H7 (cell line): ENCODE measurements at places on chromosomes 5 and 9. TPM values are rescaled to one million over a fixed set of nuclear protein-coding genes. Genes with fewer than 3 reads are reported as not detected.

- DNase-seq: no peak
Observed at GRCh38 chr5:87120518-87121303, 147.0 kb upstream of the RASA1 start.

DNA sequence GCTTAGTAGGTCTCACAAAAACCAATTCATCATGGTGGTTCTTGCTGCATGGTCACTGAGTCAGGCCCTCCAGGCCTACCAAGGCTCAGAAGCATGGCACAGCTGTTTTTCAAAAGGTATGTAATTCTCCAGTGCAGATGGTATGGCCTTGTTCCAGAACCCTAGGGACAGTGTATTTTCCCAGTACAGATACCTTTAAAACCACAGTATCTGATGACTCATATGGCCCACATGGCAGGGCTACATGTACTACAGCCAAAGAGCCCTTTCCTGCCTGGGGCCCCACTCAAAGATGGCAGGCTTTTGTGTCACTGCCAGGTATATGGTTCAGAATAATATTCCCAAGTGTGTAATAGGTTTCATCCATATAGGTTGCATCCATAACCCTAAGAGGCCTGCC, 16.5 kb downstream of the CSF2 start:
- no peak for DNase-seq

- DNase-seq: peak; percentile 11
Observed at GRCh38 chr5:106417163-106417562, 1253.6 kb downstream of the EFNA5 start.

F2RL1 gene
- 40.7 and 56.0 TPM in 2 replicates for total RNA-seq

GRCh38 chr9:126421567-126422428, 95.2 kb downstream of the MVB12B start:
- DNase-seq: peak; percentile 72

GPR151 gene
- total RNA-seq: 0.07 TPM in 1 of 2 replicates, not detected in the other

- DNase-seq: peak; percentile 30
Observed at GRCh38 chr9:70924895-70925547, 196.4 kb downstream of the TRPM3 start.

DNA sequence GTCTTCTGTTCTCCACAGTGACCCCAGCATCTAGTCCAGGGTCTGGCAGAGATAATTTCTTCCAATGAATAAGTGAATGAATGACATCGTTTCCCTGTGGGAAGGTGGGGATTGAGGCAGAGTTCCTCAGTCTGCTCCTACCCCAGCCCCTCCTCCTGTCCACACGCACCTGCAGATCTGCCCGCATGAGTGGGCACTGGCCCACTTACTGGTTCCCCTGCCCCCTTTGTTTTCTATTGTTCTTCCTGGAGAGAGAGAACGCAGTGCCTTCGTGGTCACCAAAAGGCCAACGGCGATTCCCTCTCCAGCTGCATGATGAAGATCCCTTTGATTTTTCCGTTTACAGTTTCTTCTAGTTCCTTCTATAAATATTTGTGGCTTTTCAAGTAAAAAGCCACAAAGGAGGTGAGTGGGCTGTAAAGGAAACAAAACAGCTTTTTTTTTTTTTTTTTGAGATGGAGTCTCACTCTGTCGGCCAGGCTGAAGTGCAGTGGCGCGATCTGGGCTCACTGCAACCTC, 5.8 kb upstream of the FPGS start:
- no peak for DNase-seq

DNA sequence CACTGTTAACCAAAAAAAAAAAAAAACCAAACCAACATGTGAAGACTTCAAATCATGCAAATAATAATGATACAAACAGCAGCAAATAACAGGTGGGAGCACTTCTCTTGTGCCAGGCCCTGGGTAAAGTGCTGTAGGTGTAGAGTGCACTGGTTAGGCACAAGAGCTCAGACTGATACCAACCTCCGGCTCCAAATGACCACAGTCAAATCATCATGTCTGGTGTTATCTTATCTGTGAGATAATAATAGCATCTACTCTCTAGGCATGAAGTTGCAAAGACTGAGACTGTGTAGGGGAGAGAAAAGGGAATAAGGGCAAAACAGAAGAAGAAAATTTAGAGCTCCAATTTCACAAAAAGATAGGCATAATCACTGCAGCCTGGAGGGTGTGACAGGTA, 159.5 kb downstream of the ARL15 start:
- no peak for DNase-seq

- DNase-seq: no peak
Observed at GRCh38 chr5:112388739-112389138, 30.3 kb downstream of the EPB41L4A start.

DNA sequence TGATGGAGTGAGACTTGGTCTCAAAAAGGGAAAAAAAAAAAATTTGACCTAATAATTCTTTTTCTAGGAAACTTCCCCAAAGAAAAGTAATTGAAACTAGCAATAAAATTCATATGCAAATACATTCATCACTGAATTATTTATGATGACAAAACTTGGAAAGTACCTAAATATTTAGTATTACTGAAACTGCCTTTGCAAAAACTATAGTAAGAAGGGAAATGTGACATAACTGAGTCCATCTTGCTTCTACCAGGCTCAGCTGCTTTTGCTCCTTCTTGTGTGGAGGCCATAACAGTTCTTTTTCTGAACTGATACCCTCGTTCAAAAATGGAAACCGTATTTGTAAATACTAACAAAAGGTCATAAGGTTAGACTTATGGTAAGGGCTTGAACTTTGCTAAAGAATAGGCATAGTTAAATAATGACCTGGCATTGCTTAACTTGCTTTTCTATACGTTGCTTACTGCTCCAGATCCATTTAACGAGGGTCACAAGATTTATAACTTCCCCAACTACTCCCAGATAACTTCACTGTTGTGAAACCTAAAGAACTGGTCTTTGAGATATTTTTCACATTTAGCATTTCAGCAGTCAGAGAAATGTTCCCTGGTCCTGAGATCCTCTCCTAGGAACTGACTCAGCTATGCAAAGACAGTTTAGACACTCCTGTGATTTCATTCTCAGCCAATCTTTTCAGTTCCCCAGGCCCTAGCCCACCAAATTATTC, 68.4 kb downstream of the CFAP95 start:
- no peak for DNase-seq

DNA sequence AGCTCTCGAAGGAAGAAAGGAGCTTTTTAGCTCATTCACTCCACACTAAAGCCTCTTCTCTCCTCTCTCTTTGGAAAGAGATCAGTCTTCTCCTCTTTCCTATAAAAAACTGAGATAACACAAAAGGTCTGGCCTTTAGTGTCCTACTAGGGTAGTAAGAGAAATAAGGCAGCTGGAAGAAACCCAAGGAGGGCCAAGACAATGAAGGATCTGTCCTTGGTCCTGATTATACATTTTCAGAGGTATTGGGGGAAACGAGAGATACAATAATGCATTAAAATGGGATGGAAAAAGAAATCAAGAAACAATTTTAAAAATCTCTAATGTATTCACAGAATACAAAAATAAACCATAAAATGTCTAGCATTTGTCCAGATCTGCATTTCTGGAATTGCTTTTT, 184.0 kb downstream of the SLF1 start:
- peak; percentile 35 for DNase-seq

GRCh38 chr5:159899067-159900049, 16.9 kb upstream of the ADRA1B start:
- no peak for DNase-seq

- DNase-seq: no peak
Observed at GRCh38 chr5:109479260-109479860, 69.6 kb upstream of the PJA2 start.

- no peak for DNase-seq
Observed at GRCh38 chr9:4837261-4838188, 44.8 kb downstream of the RCL1 start.

NREP gene
- total RNA-seq: 199 and 208 TPM in 2 replicates

GRCh38 chr5:98913911-98914310, 14.9 kb downstream of the CHD1 start:
- no peak for DNase-seq

DNA sequence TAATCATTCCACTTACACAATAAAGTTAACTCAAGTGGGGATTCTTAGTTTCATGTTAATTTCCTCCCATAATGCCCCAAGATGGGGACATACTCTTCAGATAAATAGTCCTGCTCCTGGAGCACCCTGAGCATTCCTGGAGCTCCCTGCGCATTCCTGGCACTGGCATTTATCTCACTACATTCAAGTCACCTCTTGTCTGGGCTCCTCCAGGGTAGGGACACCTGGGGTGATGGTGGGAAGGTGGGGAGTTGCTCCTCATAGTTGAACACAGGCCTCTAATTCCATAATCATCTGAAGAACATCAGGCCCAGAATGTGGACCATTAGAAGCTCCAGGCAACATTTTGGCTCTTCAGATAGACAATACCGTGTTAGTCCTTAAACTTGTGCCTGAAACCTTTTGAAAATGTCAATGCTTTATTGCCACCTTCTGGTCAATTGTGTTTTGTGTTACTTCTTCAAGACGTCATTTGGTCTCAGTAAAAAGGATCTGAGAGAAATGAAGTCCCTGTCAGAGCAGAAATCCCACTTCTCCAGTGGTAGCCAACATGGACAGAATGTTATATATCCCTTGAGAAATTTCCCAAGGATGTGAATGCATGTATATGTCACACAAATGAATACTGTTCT, 14.2 kb upstream of the AGGF1 start:
- DNase-seq: no peak

PCDHGB5 gene
- total RNA-seq: not detected in 2 replicates

MEGF10 gene
- 12.4 and 18.6 TPM in 2 replicates for total RNA-seq

DNA sequence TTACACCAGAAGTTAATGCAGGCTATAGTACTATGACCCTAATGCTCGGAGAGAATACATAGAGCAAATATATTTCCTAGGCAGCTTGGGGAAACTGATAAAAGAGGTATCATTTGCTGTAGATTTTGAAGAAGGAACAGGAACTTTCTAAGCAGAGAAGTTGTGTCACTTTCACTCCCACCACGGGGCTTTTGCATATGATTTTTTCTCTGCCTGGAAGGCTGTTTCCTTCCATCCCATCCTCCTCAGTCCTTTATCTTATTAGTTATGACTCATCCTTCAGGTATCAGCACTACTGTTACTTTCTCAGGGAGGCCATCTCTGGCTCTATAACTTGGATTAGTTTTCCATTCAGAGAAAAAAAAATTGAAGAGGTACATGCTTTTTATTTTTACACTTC, 2006.1 kb upstream of the WWC1 start:
- no peak for DNase-seq

SUSD3 gene
- 20.3 and 25.1 TPM in 2 replicates for total RNA-seq

- no peak for DNase-seq
Observed at GRCh38 chr9:135379540-135380267, 99.9 kb upstream of the PPP1R26 start.

DNA sequence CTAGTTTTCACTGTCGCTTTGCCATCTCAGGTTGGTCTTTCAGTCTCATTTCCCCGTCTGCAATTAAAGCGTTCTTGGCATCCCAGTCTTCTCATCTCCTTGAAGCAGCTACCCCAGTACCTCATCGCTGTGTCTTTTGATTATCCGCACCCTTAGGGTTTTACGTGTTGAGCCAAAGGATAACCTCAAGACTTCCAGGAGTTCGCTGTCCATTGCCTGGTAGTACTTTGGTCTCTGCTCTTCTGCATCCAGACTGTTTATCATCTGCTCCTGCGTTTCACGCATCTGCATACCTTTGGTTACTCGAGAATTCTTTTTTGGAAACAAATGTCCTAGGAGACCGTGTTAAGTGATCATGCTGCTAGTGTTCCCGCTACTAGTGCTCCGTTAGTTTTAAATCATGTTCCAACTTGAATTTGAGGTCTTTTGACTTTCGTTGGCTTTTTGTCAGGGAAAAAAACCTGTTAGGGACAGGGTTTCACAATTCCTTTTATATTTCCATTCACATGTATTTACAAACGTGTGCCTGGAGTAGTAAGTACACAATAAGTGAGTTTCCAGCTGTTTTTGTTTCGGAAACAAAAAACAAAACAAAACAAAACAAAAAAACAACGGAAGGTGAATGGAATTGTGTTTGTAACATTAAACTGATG, 888 bp downstream of the RABGAP1 start:
- DNase-seq: peak; percentile 22

GRCh38 chr9:111821006-111821528, 26.3 kb upstream of the SHOC1 start:
- DNase-seq: no peak

DNA sequence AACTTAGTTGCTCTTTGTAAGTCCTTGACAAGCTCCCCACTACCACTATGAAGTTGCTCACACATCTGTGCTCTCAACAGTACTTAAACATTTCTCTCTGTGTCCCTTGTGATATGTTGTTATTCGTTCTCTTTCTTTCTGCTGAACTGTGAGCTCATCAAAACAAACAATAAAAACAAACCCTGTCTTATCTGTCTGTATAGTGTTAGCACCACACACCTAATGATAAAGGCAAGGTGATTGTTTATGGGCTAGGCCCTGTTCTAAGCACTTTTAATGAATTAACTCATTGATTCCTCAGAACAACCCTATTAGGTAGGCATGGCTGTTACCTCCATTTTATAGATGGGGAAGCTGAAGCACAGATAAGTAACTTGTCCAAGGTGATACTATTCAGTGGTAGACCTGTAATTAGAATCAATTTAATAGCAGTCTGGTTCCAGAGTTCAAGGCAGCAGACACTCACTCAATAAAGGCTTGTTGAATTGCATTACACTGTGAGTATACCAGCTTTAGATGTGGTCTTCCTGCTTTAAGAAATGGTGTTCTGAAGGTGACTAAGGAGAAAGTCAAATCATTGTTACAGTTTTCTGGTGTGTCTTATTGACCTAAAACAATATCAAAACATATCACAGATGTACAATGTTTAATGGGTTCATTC, 153.6 kb upstream of the ELL2 start:
- no peak for DNase-seq

DNA sequence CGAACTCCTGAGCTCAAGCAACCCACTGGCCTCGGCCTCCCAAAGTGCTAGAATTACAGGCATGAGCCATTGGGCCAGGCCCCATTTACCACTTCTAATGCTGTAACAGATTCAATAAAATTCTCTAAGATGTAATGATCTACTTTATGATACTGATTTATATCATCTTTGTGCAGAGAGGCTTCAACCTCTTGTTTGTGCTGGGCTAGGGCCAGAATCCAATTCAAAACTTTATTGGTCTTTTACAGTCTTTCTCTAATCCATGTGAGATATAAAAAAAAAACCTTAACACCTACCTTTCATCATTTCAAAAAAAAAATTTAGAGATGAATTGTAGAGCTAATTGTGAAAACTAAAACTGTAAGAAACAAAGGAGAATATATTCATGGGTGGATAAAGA, 8.2 kb upstream of the BTF3 start:
- DNase-seq: no peak

DNA sequence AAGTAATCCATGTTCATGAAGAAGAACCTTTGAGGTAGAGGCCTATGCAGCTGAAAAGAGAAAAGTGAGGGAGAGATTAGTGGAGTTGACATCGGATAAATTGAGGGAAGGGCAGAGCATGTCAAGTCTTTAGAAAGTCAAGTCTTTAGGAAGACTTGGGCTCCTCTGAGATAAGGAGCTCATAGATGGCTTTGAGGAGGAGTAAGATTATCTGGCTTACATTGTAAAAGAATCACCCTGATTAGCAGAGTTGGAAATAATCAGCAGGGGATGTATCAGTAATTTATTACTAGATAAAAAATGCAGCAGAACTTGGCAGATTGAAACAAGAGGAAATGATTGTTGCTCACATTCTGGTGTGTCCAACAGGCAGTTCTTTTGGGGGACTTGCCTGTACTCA, 727.2 kb upstream of the WWC1 start:
- no peak for DNase-seq
